ENCODE measurements at places on chromosomes 16 and 17.
A peak's percentile ranks its signal among the peaks of the same experiment; 100 is the strongest.

DNA sequence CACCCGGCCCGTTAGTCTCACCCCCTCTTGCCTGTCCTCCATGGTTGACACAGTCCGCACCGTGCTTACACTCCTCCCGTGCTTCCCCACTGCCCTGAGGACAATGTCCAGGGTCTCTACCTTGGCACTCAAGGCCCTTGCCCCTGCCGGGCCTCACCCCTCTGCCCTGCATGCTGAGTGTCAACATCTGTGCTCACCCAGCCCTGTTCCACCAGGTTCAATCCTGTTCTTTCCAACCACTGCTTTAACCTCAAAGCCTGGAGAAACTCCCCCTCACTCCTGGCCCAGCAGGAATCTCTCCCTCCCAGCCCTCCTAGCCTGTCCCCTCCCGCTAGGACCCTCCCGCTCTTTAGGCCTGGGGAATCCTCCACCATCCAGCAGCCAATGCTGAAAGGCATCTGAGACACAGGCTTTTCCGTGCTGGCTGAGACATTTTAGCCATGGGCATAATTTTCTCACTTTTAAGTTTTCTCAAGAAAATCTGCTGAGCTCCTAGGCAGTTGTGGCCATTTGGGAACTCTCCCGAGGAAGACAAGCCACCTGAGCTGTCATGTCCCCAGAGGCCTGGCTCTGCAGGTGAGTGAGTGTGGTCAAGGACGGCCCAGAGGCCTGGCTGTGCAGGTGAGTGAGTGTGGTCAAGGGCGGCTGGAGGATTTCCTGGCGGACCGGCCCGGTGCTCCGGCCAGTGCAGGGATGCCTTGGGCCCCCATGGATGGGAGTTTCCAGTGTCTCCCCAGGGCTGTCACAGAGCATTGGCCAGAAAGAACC is 10.8 kb upstream of the P2RX1 start:
- no peak for DNase-seq

DNA sequence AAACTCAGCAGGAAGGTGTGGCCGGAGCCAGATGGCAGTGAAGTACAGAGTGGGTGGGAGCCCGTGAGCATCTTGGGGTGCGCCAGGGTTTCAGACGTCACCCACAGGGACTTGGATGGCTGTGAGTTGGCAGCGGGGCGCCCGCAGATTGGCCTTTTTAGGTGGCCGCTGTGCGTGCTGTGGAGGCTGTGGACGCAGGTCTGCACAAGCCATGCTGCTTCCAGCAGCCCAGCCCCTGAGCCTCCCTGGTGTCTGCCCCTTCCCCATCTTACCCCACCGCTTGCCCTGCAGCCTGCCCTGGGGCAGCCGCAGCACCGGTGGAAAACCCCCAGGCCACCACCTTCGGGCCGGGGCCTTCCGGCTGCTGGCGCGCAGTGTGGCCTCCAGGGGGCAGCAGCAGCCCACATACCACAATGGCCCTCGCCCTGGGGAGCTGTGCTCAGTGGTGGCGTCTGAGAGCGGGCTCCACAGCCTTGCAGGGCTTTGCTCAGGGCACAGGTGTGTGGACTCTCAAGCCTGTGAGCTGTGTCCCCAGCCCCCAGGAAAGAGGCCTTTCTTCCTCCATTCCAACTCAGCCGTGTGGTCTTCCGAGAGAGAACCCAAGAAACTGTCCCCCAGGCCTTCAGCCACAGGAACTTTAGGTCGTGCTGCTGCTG is 11.8 kb downstream of the ENDOV start:
- DNase-seq: peak; percentile 86

GRCh38 chr17:77746393-77746792 is 212.1 kb upstream of the TNRC6C start:
- DNase-seq: no peak

- DNase-seq: no peak
Measured at GRCh38 chr16:51919736-51920135, 627.2 kb downstream of the TOX3 start.

GRCh38 chr17:31002047-31002446 is 31.2 kb downstream of the RNF135 start:
- DNase-seq: no peak
